Activated CD8-positive, alpha-beta memory T cell treated with anti-CD3 and anti-CD28 coated beads for 1 hour (primary cell): ENCODE measurements at places on chromosomes 12 and 14.

DNA sequence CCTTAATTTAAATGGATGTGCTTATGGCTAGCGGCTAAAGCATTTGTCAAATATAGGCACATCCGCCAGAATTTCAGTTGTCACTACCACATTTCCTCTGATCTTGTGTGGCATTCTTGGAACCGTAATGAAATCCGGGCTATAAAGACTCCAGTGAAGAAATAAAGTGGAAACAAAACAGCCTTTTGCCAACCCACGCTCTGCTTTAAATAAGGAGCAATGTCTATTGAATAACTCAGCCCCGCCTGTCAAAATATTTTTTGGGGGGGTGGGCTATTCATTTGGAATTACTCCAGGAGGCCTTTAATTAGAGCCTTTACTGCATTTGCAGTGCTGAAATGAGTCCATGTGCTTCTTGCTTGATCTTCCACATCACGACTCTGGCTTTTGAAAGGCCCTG, 179.6 kb upstream of the RPH3A start:
- DNase-seq = no peak

- DNase-seq = no peak
Observed at GRCh38 chr12:64332938-64333337, 57.6 kb downstream of the C12orf56 start.

DNA sequence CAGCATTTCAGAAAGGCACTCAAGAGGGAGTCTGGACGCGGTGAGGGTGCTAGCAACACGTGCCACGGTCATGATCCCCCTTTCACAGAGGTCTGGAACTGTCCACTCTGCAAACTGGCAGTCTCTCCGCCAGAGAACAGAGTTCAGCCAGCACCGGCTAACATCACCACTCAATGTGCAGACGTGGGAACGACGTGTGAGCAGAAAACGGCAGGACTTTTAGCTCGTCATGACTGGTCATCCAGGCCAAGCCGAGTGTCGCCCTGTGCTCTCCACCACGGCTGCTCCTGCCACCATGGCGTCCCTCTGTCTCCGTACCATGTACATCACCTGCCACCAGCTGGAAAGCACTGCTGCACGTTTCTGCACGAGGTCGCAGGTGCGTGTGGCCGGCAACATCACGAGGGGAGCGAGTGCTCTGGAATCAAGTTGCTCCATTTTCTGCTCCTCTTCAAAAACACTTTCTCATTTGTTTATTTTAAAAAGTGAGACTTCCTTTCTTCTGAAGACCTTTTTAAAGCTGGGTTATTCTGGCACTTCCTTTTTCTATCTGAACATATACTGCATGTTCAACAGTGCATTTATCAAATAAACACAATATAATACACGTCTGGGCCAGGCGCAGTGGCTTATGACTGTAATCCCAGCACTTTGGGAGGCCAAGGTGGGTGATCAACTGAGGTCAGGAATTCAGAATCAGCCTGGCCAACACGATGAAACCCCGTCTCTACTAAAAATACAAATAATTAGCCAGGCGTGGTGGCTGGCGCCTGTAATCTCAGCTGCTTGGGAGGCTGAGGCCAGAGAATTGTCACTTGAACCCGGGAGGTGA, 28.0 kb downstream of the SLC15A4 start:
- no peak for DNase-seq

DNA sequence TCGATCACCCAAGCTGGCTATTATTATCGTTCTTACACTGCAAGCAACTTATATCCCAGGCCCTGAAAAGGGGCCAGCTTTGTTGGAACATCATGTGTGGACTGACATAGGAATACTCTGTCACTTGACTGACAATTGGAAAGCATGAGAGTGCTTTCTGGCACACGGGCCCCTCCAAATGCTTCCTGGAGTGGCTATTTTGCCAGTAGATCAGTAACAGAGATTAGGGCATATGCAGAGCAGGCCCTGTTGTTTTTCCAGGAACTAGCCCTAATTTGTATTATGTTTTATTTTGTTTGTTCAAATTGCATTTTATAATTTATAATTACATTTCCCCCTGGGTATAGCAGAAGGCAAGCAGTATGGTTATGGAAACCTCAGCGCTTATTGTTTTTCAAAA, 170.1 kb upstream of the FRMD6 start:
- no peak for DNase-seq

DNA sequence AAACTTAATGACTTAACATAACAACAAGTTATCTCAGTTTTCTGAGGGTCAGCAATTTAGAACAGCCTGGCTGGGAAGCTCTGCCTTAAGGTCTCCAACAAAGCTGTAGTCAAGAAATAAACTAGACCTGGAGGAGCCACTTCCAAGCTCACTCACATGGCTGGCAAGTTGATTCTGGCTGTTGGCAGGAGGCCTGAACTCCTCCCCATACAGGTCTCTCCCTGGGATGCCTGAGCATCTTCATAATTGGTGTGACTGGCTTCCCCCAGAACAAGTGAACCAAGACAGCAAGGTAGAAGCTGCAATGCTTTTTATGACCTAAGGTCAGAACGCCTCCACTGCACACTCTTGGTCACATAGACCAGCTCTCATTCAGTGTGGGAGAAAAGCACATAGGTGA, 128.3 kb downstream of the SAMD4A start:
- no peak for DNase-seq

DNA sequence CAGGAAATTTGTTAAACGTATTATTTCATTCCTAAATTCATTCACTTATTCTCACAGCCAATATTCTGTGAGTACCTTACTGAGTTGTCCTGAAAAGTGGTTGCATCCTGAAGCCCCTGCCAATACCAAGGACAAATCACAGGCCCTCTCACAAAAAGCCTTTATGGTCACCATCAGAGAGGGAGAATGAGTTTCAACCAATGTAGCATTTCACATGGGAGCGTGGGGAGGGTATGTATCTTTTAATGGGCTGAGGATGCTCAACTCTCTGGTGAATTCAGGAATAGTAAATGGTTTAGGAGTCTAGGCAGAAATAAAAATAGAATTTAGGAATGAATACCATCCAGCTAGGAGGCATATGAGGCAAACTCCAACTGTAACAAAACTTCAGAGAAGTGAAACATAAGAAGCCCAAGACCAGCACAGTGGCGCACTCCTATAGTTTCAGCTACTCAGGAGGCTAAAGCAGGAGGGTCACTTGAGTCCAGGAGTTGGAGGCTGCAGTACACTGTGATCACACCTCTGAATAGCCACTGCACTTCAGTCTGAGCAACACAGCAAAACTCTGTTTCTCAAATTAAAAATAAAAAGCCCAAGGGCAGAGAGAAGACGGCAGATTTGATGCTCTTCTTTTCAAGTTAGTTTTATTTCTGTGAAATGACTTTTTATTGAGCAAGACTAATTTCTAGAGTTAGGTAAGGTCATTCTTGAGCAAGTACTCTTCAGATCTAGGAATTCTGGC, 142.7 kb downstream of the HMGA2 start:
- no peak for DNase-seq
